ENCODE measurements at places on chromosomes 1 and 21.

DNA sequence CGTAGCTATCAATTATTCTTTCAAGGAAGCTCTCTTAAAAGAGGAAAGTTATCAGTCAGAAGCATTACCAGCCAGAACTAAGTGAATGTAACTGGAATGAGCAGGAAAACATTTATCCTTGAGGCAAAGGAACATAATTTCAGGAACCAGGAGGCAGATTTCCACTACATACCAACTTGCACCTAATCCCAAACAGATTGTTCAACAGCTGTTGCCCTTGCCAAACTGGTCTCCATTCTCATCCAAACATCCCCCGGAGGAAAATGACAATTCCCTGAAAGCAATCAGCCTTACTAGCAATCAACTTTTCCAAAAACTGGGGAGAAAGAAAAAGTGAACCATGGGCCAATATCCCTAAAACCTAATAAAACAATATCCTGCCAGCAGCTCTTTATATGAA lies 35.0 kb downstream of the ENAH start:
- H3K27me3 ChIP-seq = peaks cover 4% of the 10 kb centered on the region
- no peaks in the 10 kb centered on the region for H3K4me1 ChIP-seq
- no peak overlapping the region for H3K27ac ChIP-seq
- DNase-seq = no peak

- H3K27me3 ChIP-seq = peaks cover 27% of the 10 kb centered on the region
- no peaks in the 10 kb centered on the region for H3K36me3 ChIP-seq
- no peaks in the 10 kb centered on the region for H3K4me1 ChIP-seq
These were observed 8.1 kb downstream of the SLC44A3 start for GRCh38 chr1:94828251-94828650.

DNA sequence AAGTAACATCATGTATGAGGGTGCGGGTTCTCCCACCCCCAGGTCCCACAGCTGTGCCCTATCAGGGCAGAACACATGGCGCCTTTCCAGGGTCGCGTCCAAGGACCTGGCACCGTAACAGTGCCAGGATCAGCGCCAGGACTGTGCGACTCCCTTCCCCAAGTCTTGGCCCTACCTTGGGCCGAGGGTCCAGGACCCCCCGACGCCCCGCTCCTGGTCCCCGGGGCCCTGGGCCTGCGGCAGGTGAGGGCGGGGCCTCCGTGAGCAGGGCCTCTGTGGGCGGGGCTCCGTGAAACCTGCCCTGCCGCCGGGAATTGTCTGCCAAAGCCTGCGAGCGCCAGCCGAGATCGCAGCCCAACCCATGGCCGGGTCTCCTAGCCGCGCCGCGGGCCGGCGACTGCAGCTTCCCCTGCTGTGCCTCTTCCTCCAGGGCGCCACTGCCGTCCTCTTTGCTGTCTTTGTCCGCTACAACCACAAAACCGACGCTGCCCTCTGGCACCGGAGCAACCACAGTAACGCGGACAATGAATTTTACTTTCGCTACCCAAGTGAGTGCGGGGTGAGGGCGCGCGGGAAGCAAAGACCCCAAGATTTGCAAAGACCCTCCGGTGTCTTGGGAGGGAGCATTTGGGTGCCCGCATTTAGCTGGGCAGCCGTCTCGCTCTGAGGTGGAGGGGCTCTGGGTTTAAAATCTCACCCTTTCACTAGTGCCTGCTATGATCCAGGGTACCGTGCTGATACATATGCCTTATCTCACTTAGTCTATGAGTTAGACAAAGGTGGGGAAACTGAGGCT lies at the start of gene RHBG:
RHBG (plus strand) TSS at position 323 of the 796 bp plus-strand sequence; CDS start at position 362, 39 bp downstream.
- H3K36me3 ChIP-seq = no peaks in the 10 kb centered on the region
- DNase-seq = no peak
- H3K27ac ChIP-seq = no peak within 1 kb of the TSS
- H3K27me3 ChIP-seq = peaks cover 58% of the 10 kb centered on the region
- H3K4me1 ChIP-seq = peaks cover 4% of the 10 kb centered on the region
- H3K4me3 ChIP-seq = peak within 1 kb of the TSS; percentile 34

GRCh38 chr1:168960595-168960994 lies 145.9 kb upstream of the ATP1B1 start:
- no peak for DNase-seq
- H3K27ac ChIP-seq = no peak overlapping the region
- peaks cover 7% of the 10 kb centered on the region for H3K27me3 ChIP-seq

DNA sequence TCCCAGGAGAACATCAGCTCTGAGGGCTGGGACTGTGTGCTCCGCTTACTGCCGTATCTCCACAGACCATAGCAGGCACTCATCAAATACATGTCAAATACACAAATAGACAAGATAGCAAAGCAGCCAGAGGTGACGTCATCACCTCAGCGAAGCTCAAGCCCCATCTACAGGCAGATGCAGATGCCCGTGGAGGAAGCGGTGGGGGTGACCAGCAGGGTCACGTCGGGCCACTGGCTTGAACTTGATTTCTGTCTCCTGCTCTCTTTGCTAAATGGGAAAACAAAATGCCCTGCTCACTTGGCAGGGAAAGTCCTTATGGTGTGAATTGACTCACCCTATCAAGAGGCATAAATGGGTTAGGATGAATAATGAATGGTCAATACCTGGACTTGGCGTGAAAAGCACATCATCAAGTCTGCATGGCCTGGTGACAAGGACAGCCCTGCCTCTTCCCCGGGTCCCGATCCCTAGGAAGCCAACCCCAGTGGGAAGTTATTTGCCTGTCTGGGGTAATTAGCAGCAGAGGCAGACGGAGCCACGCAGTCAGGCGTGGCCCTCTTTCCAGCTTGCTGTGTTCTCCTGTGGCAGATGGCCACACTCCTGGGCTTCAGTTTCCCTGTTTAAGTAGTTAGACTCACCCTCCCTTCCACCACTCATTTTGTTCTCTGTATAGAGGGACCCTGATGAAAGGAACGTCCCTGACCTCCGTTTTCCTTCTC lies 536.0 kb downstream of the NPHP4 start:
- no peak overlapping the region for H3K4me3 ChIP-seq
- H3K4me1 ChIP-seq = no peaks in the 10 kb centered on the region

GRCh38 chr1:204343802-204344201 lies 15.9 kb downstream of the PLEKHA6 start:
- H3K4me1 ChIP-seq = no peaks in the 10 kb centered on the region
- peaks cover 5% of the 10 kb centered on the region for H3K27me3 ChIP-seq
- H3K36me3 ChIP-seq = no peaks in the 10 kb centered on the region

- no peaks in the 10 kb centered on the region for H3K4me1 ChIP-seq
- no peak overlapping the region for H3K27ac ChIP-seq
- DNase-seq = no peak
- peaks cover 6% of the 10 kb centered on the region for H3K27me3 ChIP-seq
These were observed 28.8 kb upstream of the SELE start for GRCh38 chr1:169762699-169763098.

DNA sequence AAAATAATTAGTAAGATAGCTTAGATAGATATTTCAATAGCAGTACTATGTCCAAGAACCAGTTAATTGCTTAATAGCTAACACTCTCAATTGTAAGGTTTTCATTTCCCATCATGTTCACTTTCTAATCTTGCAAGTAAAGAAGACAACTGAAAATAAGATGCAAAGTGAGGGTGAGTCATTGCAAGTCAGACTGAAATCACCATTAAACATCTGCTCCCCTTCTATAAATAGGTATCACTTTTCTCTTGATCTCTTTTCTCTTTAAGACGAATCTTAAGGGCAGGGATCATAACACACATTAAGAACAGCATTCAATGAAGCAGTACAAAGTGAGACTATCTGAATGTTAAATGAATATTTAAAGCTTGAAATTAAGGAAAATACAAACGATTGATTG lies 40.4 kb downstream of the UBR4 start:
- H3K36me3 ChIP-seq = peaks cover 71% of the 10 kb centered on the region
- H3K27me3 ChIP-seq = no peaks in the 10 kb centered on the region
- no peaks in the 10 kb centered on the region for H3K4me1 ChIP-seq
- H3K4me3 ChIP-seq = no peak overlapping the region
- DNase-seq = no peak

GRCh38 chr1:89836252-89837035 lies 15.6 kb downstream of the LRRC8D start:
- no peaks in the 10 kb centered on the region for H3K36me3 ChIP-seq
- peaks cover 2% of the 10 kb centered on the region for H3K27me3 ChIP-seq
- no peak overlapping the region for H3K27ac ChIP-seq
- peak; percentile 2 for DNase-seq
- peaks cover 15% of the 10 kb centered on the region for H3K4me1 ChIP-seq

DNA sequence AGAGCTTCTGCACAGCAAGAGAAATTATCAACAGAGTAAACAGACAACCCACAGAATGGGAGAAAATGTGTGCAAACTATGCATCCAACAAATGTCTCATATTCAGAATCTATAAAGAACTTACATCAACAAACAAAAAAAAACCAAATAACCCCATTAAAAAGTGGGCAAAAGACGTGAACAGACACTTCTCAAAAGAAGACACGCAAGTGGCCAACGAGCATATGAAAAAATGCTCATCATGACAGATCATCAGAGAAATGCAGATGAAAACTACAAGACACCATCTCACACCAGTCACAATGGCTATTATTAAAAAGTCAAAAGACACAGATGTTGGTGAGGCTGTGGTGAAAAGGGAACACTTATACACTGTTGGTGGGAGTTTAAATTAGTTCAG lies 257.0 kb downstream of the GRIK1 start:
- H3K27ac ChIP-seq = no peak overlapping the region
- no peaks in the 10 kb centered on the region for H3K36me3 ChIP-seq
- no peak overlapping the region for H3K4me3 ChIP-seq
- no peaks in the 10 kb centered on the region for H3K4me1 ChIP-seq
- H3K27me3 ChIP-seq = peaks cover 2% of the 10 kb centered on the region

DNA sequence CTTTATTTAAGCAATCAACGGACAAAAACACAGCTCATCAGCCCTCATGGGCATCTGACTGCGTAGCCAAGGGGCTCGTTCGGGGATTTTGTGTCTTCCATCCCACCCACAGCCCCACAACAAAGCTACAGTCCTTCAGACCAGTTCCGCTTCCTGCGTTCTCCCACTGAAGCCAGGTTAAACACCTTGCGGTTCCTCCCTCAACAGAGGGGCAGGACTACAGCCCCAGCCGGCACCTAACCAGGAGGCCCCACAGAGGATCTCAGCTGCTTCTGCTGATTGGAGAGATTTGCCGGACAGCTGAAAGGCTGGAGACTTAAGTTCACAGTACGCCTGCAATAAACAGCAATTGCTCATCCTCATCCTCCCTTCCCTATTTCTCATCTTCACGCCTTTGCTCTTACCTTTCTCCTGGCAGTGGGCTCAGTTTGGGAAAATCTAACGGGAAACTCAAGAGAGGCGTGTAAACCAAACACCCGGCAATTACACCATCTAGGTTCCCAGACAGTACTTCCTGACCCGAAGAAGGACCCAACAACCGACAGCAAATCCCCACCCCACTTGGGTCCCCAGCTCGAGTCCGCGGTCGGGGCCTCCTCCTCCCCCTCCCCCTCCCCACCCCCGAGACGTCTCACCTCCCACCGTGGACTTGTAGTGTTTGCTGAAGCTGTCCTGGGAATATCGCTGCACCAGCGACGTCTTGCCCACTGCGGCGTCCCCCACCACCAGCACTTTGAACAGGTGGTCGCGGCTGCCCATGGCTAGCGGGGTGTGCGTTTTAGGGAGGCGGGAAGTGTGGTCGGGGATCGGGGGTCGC lies 876 bp downstream of the RAB29 start:
- DNase-seq = peak; percentile 65
- no peaks in the 10 kb centered on the region for H3K27me3 ChIP-seq
- peak overlapping the region; percentile 92 for H3K27ac ChIP-seq

GRCh38 chr1:46488343-46489168 lies 1.1 kb upstream of the DMBX1 start:
- H3K36me3 ChIP-seq = peaks cover 4% of the 10 kb centered on the region
- no peak for DNase-seq
- H3K4me3 ChIP-seq = peak overlapping the region; percentile 63
- peaks cover 15% of the 10 kb centered on the region for H3K4me1 ChIP-seq
- no peak overlapping the region for H3K27ac ChIP-seq
- peaks cover 85% of the 10 kb centered on the region for H3K27me3 ChIP-seq

GRCh38 chr1:50975436-50975835 lies 5.4 kb downstream of the CDKN2C start:
- H3K4me1 ChIP-seq = peaks cover 57% of the 10 kb centered on the region
- no peak overlapping the region for H3K4me3 ChIP-seq
- H3K27me3 ChIP-seq = peaks cover 4% of the 10 kb centered on the region
- no peak overlapping the region for H3K27ac ChIP-seq
- no peak for DNase-seq

GRCh38 chr1:213389061-213389581 lies 338.1 kb downstream of the RPS6KC1 start:
- no peak overlapping the region for H3K4me3 ChIP-seq
- no peaks in the 10 kb centered on the region for H3K36me3 ChIP-seq
- H3K4me1 ChIP-seq = no peaks in the 10 kb centered on the region

DNA sequence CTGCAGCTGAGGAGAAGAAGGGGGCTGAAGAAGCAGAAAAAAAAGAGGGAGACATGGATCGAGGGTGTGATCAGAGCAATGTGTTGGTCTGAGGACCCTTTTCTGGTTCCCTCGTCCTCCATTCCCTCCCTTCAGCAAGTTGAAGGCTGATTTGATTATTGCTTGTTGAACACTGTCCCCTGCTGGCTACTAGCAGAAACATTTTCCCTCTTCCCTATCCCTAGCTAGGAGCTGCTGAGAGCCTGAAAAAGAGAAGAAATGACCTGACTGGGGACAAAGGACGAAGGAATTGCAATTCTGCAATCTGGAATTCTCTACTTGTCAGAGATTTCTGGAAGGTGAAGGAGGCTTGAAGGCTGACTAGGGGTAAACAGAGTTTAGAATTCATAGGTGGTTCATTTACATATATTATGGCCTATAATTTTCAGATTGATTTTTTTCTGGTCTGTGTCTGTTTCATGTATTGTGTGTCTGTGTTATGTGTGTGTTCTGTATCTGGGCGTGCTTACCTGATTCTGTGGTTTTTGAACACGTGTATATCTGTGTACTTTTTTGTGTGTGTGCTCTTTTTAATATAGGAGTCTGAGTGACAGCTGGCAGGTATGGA lies 9.8 kb downstream of the NHLH1 start:
- no peaks in the 10 kb centered on the region for H3K36me3 ChIP-seq
- H3K27ac ChIP-seq = no peak overlapping the region
- H3K4me3 ChIP-seq = no peak overlapping the region
- peaks cover 13% of the 10 kb centered on the region for H3K4me1 ChIP-seq
- H3K27me3 ChIP-seq = peaks cover 8% of the 10 kb centered on the region

GRCh38 chr1:7224081-7224534 lies 438.9 kb downstream of the CAMTA1 start:
- H3K27ac ChIP-seq = no peak overlapping the region
- no peaks in the 10 kb centered on the region for H3K36me3 ChIP-seq
- no peak for DNase-seq
- H3K27me3 ChIP-seq = no peaks in the 10 kb centered on the region
- H3K4me1 ChIP-seq = no peaks in the 10 kb centered on the region
- H3K4me3 ChIP-seq = no peak overlapping the region

- H3K4me1 ChIP-seq = no peaks in the 10 kb centered on the region
- no peaks in the 10 kb centered on the region for H3K27me3 ChIP-seq
- no peak overlapping the region for H3K4me3 ChIP-seq
- no peak for DNase-seq
- H3K36me3 ChIP-seq = no peaks in the 10 kb centered on the region
These were observed 198.1 kb upstream of the NCAM2 start for GRCh38 chr21:20800106-20800505.
